ENCODE measurements at places on chromosomes 6 and 20. TPM values are rescaled to one million over a fixed set of nuclear protein-coding genes. Genes with fewer than 3 reads are reported as not detected.

The KHDC1L gene
- not detected for total RNA-seq

The TULP4 gene
- total RNA-seq: 91.2 TPM

The PNPLA1 gene
- total RNA-seq: 0.21 TPM

The CFB gene
- 18.9 TPM for total RNA-seq

- DNase-seq: no peak
Measured at GRCh38 chr6:30670760-30671527, 1.9 kb downstream of the DHX16 start.

DNA sequence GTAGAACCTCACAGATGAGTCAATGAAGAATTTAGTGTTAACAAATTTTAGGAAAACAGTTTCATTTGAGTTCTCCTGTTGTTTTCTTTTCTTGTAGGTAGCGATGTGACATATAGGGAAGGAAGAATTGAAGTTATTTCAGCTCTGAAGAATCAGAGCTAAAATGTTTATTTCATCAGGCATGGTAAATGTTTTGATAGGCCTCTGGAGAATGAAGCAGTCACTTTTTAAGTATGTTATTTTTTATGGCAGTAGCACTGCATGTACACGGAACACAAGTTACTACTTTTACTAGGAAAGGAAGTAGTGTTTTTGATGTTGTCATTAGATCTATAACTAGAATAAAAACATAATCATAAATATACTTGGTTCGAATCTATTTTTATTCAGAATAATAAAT, 1357.3 kb upstream of the CITED2 start:
- DNase-seq: no peak

- DNase-seq: no peak
Measured at GRCh38 chr6:150747155-150747554, 118.3 kb upstream of the MTHFD1L start.

DNA sequence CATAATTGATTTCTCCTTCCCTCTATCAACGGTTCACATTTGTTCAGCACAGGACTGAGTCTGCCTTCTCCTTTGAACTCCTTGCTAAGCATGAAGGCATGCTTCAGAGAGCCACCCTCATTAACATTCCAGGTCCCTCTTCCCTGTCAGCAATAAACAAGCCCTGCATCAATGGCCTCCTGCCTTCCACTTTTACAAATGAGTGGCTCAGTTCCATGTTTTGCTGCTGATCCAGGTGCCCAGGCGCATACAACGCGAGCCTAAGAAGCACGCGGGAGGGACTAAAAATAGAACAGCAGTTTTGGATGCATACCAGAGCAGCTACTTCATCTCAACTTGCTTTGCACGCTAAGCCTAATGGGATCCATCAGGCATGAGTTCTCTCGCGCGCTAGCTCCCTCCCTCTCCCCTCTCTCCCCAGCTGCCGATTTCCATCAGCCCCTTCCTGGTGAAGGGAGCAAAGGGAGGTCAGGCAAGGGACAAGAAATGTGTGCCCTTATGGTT, 53.4 kb downstream of the TRAF3IP2 start:
- peak; percentile 51 for DNase-seq

DNA sequence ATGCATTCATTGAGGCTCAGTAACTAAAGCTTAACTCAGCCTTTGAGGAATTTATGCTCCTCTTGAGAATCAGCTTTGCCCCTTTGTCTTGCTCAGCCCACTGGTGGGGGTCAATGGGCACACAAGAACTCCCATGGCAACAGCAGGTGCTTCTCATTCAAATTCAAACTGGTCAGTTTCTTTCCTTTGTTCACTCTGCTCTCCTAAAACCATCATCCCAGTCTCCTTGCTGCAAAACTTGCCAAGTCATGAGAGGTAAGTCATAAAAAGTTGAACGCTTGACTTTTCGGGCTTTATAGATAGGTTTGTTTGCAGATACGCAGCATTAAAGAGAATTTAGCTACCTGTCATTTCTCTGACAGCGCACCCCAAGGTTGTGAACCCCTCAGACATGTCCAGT, 146.8 kb downstream of the TFAP2A start:
- no peak for DNase-seq

- DNase-seq: no peak
Measured at GRCh38 chr20:37804584-37805566, 98.1 kb upstream of the VSTM2L start.

DNA sequence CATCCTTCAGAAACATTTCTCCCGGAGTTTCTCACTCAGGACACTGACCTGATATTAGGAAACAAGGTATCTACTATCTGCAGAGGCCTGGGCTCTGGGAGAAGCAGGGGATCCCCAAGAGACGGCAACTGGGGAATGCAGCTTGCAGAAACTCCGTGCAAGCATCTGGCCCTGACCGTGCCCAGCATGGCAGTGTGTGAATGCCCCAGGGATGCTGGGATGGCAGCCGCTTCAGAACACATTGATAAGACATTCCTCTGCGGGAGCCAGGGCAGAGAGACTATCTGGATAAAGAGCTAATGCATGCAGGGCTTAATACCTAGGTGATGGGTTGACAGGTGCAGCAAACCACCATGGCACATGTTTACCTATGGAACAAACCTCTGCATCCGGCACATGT, 55.4 kb downstream of the NFATC2 start:
- no peak for DNase-seq

- DNase-seq: no peak
Measured at GRCh38 chr6:113381959-113382358, 475.2 kb upstream of the MARCKS start.

GRCh38 chr6:29491574-29491973, 3.8 kb upstream of the MAS1L start:
- no peak for DNase-seq

- DNase-seq: no peak
Measured at GRCh38 chr20:53652090-53652858, 58.6 kb upstream of the ZNF217 start.

DNA sequence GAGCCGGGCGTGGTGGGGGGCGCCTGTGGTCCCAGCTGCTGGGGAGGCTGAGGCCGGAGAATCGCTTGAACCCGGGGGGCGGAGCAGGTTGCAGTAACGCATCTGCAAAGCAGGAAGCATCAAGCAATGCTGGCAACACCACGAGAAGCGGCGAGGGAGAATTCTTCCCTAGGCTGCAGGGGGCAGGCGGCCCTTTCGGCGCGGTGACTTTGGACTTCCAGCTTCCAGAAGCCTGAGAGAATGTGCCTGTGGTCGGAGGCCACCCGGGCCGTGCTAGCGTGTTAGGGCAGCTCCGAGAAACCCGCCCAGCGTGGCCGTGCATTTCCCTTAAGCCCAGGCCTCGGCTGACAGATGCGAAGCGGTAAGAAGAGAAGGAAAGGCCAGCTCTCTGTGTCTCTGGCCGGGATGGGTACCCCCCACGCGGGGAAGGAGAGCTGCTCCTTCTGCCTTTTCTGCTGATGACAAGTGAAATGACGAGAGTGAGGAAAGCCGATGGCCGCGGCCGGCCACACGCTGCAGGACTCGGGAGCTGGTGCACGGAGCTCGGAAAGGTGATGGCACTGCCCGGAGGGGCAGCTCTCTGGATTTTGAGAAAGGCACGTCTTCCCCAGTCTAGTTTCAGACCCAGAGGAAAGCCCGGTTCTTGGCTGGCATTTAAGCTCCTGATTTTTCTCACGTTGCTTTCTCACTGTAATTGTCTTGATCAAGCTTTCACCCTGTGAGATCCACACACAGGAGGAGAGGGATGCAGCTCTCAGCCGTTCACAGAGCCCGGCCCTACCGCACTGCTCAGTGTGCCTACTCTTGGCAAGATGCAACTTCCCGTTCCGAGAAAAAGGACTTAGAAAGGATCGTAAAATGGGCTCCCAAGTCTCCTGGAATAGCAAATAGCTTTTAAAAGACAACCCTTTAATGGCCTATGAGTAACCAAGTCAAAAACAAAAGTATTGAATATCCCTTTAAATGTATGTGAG, 68.3 kb upstream of the EXOC2 start:
- DNase-seq: no peak

DNA sequence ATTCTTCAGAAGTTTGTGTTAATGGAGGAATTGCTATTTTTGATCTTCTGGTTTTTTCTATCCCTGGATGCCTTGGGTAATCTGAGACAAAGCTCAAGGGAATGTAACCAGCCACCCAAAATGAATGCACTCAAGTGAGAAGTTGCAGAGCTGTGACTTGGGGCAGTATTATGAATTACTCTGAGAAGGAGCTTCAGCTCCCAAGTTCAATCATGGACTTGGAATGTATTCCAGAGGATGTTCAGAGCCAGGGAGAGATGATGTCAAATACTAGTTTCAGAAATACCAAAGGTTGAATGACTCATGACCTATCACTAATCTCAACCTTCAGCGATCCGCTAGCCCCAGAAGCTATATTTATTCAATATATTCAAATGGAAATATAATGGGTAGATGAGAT, 375.2 kb upstream of the PLCB4 start:
- no peak for DNase-seq
